ENCODE measurements at places on chromosomes 11 and 22.

DNA sequence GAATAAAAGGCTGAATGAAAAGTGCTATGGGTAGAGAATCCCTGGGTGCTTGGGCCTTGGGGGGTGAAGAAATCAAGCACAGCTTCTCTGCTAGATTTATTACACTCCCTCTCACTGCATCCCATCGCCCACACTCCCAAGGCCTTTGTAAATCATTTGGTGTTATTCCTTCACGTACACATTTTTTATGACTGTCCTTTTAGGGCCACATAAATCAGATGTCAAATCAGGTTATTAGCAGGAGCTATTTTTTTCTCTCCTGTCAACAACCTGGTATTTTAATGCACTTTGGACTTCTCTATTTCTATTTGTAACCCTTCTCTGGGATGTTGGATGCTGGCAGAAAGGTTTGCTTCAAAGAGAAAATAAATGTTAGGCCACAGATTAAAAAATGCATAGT, 408.8 kb downstream of the INSC start:
- no peak for DNase-seq

DNA sequence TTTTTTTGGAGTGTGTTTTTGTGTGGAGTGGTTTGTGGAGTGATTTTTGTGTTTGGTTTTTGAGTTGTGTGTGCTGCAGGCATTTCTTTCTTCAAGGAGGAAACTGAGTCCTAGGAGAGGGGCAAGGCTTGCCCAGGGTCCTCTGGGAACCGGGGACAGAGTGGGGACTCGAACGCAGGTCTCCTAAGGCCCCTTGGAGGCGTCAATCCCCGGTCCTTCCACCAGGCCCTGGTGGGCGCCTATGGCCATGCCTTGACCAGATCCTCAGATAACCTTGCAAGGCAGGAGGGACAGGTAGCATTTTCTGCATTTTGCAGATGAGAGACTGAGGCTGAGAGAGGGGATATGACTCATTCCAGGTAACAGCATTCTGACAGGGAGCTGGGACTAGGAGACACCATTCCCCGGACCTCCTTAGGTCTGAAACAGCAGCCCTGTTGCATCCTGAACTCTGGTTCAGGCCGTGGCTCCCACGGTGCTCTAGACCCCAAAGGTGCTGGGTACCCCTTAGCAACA, 39.1 kb downstream of the MYO7A start:
- DNase-seq = no peak

- no peak for DNase-seq
These were observed 7.5 kb downstream of the CAPN1 start for GRCh38 chr11:65189191-65189590.

GRCh38 chr11:61378713-61379313, 13.6 kb upstream of the TMEM216 start:
- DNase-seq = no peak

DNA sequence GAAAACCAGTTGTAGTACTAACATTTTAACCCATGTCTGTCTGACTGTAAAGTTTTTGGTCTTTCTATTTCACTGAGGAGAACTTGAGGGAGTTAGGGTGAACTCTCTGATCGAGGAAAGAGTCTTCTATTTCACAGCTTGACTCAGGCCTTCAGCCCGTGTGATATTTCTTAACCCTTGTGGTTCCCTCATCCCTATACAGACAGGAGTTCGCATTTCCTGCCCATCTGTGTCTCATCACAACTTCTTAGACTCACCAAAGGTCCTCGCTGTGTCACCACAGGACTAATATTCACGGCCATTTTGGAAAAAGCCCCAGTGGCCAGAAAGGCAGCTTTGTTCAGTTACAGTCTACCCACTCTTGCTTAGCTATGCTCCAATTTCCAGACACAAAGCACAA, 172.8 kb downstream of the FAM181B start:
- DNase-seq = no peak

DNA sequence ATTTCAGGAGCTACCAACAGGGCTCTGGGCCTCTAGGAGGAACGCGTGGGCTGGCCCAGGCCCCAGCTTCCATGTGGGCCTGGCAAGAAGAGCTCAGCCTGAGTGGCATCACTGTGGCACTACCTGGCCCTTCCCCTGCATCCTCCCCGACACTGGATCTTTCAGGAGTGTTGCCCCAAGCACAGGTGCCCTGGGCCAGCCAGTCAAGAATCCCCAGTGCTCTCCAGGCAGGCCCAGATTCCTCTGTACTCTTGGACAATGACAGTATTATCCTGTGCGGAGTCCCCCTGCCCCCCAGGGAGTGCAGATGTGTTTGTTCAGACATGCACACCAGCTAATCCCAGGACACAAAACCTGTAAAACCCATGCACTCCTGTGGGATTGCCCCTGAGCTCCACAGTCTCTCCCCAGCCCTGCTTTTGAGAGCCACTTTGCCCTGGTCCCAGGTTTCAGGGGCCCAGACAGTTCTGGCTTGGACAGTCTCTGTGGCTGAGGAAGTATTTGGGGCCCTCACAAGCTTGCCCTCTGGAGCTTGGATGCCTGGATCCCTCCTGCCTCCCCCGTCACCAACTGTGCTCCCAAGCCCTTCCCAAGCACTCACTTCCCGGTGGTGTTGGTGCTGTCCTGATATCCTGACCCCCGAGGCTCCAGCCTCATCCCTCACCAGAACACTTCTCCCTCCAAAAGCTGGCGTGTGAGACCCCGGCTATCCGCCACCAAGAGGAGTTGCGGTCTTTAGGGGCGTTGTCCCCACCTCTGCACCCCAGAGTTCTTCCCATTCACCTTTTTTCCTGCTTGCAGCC, 39.9 kb downstream of the KCNC1 start:
- DNase-seq = no peak

- no peak for DNase-seq
These were observed 6.8 kb upstream of the SUN2 start for GRCh38 chr22:38762551-38762983.

GRCh38 chr11:114466742-114467141, 27.5 kb downstream of the REXO2 start:
- DNase-seq = no peak

GRCh38 chr11:32817852-32818183, 11.9 kb upstream of the PRRG4 start:
- DNase-seq = no peak

DNA sequence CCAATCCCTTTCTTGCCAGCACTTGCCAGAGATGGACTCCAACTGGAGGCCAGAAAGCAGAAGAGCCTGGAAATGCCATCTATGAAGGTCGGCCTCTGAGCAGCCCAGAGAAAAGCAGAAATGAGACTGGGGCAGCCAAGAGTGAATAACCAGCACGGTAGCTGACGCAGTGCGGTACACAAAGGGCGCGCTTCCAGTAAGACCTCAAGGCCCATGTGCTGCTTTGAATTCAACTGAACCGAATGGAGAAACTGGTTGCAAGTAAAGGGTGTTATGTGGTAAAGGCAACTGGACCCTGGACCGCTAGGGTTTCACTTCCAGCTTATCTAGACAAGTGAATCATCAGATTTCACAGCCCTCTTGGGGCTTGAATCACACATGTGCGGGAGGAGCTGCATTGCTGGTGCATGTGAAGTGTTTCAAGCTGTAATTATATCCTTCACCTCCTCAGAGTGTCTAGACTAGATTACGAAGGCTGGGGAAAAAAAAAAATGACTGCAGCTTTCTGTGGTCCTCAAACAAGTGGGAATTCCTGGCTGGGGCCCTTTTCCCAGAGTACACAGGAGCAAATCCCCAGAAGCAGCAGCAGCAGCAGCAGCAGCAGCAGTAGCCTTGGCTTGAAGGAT, 128.9 kb downstream of the CCDC34 start:
- no peak for DNase-seq

- no peak for DNase-seq
These were observed 18.7 kb downstream of the MRGPRX4 start for GRCh38 chr11:18191376-18191775.

DNA sequence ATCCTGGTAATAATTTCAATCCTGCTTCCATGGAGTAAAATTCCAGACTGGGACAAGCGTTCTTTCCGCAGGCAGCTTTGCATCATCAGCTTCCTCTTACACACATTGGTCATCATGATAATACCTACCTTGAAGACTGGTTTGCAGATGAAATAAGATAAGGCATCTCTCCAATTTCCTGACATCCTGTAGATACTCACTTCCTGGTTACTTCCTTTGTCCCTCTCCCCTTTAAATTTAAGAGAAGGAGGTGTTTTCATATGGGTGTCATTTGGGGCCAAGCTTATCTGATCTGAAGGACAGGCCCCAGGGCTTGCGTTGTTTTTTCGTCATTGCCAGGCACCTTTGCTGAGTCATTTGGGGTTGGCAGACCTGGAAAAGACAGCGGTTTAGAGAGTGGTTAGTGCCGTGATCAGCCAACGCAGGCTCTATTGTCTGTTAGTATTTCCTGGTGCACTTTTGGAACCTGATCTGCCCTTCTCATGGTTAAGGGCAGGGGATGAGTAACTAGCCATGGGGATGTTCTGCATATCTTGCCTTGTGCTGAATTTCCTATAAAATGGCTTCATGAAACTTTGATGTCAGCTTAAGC, 24.1 kb downstream of the GRAMD1B start:
- DNase-seq = peak; percentile 83
